ENCODE measurements at places on chromosomes 4 and X. TPM values are rescaled to one million over a fixed set of nuclear protein-coding genes. Genes with fewer than 3 reads are reported as not detected.

GRCh38 chrX:149248073-149248625 lies 257.0 kb downstream of the IDS start:
- H3K4me3 ChIP-seq = no peak overlapping the region
- no peak for DNase-seq
- H3K36me3 ChIP-seq = no peaks in the 10 kb centered on the region
- H3K4me1 ChIP-seq = no peaks in the 10 kb centered on the region
- no peak overlapping the region for H3K27ac ChIP-seq
- no peaks in the 10 kb centered on the region for H3K27me3 ChIP-seq

DNA sequence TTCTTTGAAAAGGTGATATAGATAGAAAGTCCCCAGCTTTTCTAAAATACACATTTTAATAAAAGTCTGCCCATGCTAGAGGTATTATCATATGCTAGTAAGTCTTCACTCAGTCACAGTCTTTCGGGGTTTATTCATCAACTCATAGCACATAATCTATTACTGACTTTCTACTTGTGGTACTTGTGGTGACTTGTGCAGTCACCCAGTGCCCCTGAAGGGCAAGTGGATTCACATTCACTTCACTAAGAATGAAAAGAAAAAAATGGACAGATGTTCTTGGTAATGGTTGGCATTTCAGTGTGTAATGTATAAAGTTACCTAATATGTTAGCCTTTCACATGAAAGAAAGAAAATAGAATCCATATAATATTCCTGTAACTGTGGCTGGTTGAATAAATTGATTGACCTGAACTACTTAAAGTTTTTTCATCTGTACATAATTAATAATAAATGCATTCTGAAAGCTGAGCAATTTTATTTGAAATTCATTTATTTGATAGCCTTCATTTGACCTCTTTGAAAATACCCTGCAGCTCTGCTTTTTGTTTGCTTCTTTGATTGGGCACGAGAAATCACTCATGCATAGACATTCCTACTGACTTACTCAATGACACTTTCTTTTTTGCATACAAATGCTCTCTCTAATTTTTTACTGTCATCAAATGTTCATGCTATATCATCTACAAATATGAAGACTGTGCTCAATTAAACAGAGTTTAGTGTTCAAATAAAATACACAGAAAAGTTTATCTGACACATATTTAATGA lies 39.5 kb upstream of the ZNF330 start:
- H3K36me3 ChIP-seq = no peaks in the 10 kb centered on the region
- H3K27ac ChIP-seq = peak overlapping the region; percentile 10
- H3K4me1 ChIP-seq = no peaks in the 10 kb centered on the region

DNA sequence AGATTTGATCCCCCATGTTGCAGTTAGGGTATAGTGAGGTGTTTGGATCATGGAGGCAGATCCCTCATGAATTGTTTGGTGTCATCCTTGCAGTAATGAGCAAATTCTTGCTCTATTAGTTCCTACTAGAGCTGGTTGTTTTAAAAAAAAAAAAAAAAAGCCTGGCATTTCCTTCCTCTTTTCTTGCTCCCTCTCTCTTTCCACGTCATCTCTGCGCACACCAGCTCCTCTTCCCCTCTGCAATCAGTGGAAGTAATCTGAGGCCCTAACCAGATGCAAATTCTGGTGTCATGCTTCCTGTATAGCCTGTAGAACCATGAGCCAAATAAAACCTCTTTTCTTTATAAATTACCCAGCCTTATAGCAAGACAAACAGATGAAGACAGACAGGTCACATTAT lies 24.5 kb downstream of the WDR17 start:
- no peaks in the 10 kb centered on the region for H3K27me3 ChIP-seq
- H3K27ac ChIP-seq = no peak overlapping the region
- H3K36me3 ChIP-seq = no peaks in the 10 kb centered on the region
- no peak for DNase-seq
- H3K4me1 ChIP-seq = no peaks in the 10 kb centered on the region
- no peak overlapping the region for H3K4me3 ChIP-seq

GRCh38 chrX:86121916-86122315 lies 26.3 kb upstream of the DACH2 start:
- H3K4me1 ChIP-seq = no peaks in the 10 kb centered on the region
- no peak overlapping the region for H3K27ac ChIP-seq
- DNase-seq = no peak
- no peak overlapping the region for H3K4me3 ChIP-seq
- H3K27me3 ChIP-seq = no peaks in the 10 kb centered on the region

- no peak overlapping the region for H3K27ac ChIP-seq
- no peaks in the 10 kb centered on the region for H3K4me1 ChIP-seq
- H3K27me3 ChIP-seq = no peaks in the 10 kb centered on the region
- DNase-seq = no peak
These were observed 15.0 kb upstream of the PRDM8 start for GRCh38 chr4:80182237-80182866.

DNA sequence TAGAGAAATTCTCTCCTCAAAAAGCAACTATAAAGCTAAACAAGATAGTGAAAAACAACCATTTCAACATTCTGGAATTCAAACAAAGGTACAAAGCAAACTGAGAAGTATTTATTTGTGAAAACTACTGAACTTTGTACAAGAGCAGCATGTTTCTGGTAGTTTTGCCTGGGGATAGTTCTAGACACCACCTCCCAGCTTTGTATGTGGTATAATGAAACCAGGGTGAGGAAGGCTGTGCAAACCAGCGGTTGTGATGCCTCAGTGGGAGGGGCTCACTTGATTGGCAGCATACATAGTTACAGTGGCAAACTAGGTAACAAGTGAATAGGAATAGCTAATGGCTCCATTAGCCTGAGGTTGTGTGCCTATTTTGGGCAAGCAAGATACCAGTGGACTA lies 18.6 kb upstream of the FRMD7 start:
- H3K27ac ChIP-seq = no peak overlapping the region
- no peak for DNase-seq
- H3K4me1 ChIP-seq = no peaks in the 10 kb centered on the region
- no peaks in the 10 kb centered on the region for H3K27me3 ChIP-seq
- H3K36me3 ChIP-seq = no peaks in the 10 kb centered on the region
- no peak overlapping the region for H3K4me3 ChIP-seq

DNA sequence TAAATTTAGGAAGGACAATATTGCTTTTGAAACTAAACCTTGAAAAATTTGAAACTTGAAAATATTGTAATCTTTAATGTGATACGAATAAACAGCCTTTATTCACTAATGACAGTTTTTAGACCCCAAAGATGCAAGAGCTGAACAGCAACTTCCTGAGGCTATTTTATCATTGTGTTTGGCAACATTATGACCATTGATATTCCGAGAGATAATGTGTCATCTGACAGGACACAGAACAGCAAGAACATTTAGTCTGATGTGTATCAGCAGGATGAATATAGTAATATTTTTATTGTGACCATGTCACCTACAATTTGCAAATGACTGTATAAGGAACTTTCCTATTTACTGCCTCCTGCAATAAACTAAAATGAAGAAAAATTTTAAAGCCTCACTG lies 316.0 kb downstream of the ADAM29 start:
- DNase-seq = no peak
- no peaks in the 10 kb centered on the region for H3K27me3 ChIP-seq
- no peaks in the 10 kb centered on the region for H3K36me3 ChIP-seq
- no peaks in the 10 kb centered on the region for H3K4me1 ChIP-seq

- H3K36me3 ChIP-seq = no peaks in the 10 kb centered on the region
- H3K27me3 ChIP-seq = no peaks in the 10 kb centered on the region
- peak; percentile 69 for DNase-seq
- no peak overlapping the region for H3K27ac ChIP-seq
These were observed 83.6 kb downstream of the CCNG2 start for GRCh38 chr4:77240469-77241066.

DNA sequence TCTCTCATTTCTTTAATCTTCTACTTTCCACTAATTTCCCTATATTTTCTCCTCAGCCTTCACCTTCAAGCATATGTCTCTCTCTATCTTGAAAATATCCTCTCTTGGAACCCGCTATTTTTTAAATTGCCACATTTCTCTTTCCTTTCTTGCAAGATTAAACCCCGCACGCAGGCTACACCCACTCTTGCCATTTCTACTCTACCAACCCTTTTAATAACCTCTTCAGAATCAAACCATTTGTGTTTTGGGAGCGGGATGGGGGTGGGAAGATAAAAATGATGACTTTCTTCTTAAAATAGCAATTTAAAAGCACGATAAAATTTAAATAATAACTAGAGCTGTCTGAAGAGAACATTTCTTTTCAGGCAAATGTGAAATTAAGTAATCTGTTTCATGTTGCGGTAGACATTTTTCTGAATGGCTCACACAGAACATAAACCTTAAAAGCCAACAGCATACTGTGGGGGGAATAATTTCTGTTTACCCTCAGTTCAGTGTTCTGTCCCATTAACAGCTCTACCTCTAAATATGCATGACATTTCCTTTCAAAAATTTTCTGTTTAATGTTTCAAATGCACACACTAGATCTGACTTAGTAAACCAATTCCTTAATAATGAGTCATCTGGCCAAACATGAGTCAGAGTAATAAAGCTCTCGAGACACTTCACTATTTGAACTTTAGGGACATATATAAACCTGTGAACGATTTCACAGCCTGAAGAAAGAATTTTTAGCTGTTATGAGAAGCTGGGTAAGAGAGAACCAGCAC lies 20.5 kb downstream of the ARSJ start:
- peak overlapping the region; percentile 17 for H3K4me3 ChIP-seq
- H3K27ac ChIP-seq = peak overlapping the region; percentile 77
- H3K36me3 ChIP-seq = no peaks in the 10 kb centered on the region
- no peak for DNase-seq

DNA sequence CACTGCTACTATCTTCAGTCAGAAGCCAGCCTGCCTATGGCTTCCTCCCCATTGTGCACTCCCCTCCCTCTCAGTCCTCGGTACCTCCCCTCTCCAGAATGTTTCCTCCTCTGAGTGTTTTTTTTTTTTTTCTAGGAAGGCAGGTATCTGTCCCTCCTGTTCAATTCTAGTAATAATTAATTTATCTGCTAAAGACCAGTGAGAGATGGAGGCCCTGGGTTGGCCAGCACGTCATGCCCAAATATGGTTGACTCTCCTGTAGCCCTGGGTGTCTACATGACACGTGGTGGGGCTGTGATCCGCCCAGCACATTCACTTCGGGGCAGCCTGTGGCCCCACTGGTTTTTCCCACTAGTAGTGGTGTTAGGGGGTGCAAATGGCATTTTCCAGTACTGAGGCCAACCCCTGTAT lies 1.8 kb downstream of the FLNA start:
- H3K4me3 ChIP-seq = no peak overlapping the region
- H3K36me3 ChIP-seq = peaks cover 2% of the 10 kb centered on the region
- H3K4me1 ChIP-seq = peaks cover 13% of the 10 kb centered on the region

DNA sequence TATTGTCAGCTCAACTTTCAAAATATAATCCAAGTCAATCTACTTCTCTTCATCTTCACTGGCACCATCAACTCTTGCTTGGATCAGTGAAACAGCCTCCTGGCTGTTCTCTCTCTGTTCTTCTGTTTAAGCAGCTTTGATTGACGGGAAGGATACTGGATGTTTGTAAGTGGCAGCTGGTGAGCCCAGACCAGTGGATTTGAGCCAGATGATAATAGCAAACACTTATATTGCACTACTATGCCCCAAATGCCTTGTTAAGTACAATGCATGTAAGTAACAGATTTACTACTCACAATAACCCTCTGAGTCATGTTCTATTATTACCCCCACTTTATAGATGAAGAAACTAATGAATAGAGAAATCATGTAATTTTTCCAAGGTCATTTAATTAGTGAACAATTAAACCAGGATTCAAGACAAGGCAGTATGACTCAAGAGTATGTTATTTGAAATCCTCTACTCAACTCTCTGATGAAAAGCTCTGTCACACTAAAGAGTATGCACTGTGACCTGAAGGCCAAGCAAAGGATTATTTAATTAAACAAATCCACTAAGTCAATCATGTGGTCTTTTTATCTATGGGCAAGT lies 44.8 kb downstream of the SPANXN3 start:
- no peak for DNase-seq
- H3K27me3 ChIP-seq = no peaks in the 10 kb centered on the region
- no peak overlapping the region for H3K4me3 ChIP-seq
- no peaks in the 10 kb centered on the region for H3K4me1 ChIP-seq

GRCh38 chr4:57303012-57303751 lies 193.0 kb upstream of the IGFBP7 start:
- no peaks in the 10 kb centered on the region for H3K27me3 ChIP-seq
- no peak overlapping the region for H3K27ac ChIP-seq
- no peak for DNase-seq

- H3K27ac ChIP-seq = no peak overlapping the region
- H3K36me3 ChIP-seq = no peaks in the 10 kb centered on the region
- no peaks in the 10 kb centered on the region for H3K4me1 ChIP-seq
- no peaks in the 10 kb centered on the region for H3K27me3 ChIP-seq
These were observed 113.7 kb downstream of the REELD1 start for GRCh38 chr4:146327859-146328650.

DNA sequence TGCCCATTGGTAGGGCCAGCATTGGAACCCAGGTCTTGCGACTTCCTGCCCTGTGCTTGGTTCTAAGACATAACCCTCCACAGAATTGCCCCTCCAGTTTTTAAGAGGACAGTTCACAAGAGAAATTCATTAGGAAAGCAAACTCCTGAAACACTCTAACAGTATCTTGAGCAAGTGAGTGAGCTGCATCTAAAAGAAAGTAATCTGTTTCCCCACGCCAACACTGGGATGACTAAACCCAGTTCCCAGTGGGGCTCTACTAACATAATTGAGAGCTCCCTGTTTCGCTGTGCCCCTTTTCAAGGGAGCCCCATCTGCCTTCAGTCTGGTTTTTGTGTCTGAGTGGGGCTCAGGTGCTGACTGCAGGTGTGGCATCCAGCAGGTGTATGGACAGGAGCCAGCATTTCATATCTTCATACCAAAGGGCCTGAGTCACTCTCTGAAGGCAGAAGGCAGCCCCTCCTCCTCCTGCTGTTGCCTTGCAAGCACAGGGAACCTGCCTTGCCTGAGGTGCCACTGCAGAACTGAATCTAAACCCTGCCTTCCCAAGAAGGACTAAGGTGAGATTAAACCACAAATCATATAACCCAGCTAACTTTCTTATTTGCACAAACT lies 8.0 kb downstream of the AMOT start:
- no peak for DNase-seq
- H3K27ac ChIP-seq = no peak overlapping the region
- no peak overlapping the region for H3K4me3 ChIP-seq
- H3K36me3 ChIP-seq = no peaks in the 10 kb centered on the region

- no peak for DNase-seq
- H3K4me3 ChIP-seq = no peak overlapping the region
- H3K27ac ChIP-seq = no peak overlapping the region
These were observed 419.4 kb downstream of the KCNIP4 start for GRCh38 chr4:21529214-21529613.

- H3K27ac ChIP-seq = no peak overlapping the region
- peaks cover 8% of the 10 kb centered on the region for H3K4me1 ChIP-seq
- H3K27me3 ChIP-seq = no peaks in the 10 kb centered on the region
- H3K4me3 ChIP-seq = no peak overlapping the region
- no peaks in the 10 kb centered on the region for H3K36me3 ChIP-seq
These were observed 80.8 kb upstream of the FAM9C start for GRCh38 chrX:13125188-13125587.

GRCh38 chr4:184328022-184328736 lies 110.5 kb upstream of the ENPP6 start:
- H3K36me3 ChIP-seq = no peaks in the 10 kb centered on the region
- no peak for DNase-seq
- H3K27ac ChIP-seq = no peak overlapping the region
- H3K4me1 ChIP-seq = no peaks in the 10 kb centered on the region

GSTCD gene
- 23.3 TPM for total RNA-seq

SLITRK2 gene
- not detected for total RNA-seq

DUSP21 gene
- not detected for total RNA-seq

ADH1C gene
- not detected for total RNA-seq

APLN gene
- 0.81 TPM for total RNA-seq

MND1 gene
- total RNA-seq = 34.2 TPM

PDE6B gene
- 0.03 TPM for total RNA-seq

TRO gene
- 27.0 TPM for total RNA-seq

Data from SJCRH30 (cell line).